Right lung (tissue), 10 donors: ENCODE measurements at places on chromosomes 7 and 10.

- no peak for DNase-seq
Observed at GRCh38 chr10:129532838-129533237, 65.8 kb downstream of the MGMT start.

- no peak for DNase-seq
Observed at GRCh38 chr10:30849231-30850035, 182.2 kb downstream of the ZNF438 start.

DNA sequence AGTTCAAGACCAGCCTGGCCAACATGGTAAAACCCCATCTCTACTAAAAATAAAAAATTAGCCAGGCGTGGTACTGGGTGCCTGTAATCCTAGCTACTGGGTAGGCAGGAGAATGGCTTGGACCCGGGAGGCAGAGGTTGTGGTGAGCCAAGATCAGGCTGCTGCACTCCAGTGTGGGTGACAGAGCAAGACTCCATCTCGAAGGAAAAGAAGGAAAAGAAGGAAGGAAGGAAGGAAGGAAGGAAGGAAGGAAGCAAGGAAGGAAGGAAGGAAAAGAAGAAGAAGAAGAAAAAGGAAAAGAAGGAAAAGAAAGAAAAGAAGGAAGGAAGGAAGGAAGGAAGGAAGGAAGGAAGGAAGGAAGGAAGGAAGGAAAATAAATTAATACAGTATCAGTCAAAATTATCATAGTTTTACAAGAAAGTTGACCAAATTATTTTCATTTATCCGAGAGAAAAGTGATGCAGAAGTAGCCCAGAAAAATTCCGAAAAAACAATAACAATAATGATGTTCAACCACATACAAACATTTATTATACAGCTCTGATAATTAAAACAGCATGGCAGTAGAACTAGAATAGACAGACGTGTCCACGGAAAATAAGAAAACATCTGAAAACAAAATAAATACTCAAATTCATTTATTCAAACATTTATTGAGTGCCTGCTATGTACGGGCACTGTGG is 292.4 kb upstream of the MKLN1 start:
- no peak for DNase-seq

DNA sequence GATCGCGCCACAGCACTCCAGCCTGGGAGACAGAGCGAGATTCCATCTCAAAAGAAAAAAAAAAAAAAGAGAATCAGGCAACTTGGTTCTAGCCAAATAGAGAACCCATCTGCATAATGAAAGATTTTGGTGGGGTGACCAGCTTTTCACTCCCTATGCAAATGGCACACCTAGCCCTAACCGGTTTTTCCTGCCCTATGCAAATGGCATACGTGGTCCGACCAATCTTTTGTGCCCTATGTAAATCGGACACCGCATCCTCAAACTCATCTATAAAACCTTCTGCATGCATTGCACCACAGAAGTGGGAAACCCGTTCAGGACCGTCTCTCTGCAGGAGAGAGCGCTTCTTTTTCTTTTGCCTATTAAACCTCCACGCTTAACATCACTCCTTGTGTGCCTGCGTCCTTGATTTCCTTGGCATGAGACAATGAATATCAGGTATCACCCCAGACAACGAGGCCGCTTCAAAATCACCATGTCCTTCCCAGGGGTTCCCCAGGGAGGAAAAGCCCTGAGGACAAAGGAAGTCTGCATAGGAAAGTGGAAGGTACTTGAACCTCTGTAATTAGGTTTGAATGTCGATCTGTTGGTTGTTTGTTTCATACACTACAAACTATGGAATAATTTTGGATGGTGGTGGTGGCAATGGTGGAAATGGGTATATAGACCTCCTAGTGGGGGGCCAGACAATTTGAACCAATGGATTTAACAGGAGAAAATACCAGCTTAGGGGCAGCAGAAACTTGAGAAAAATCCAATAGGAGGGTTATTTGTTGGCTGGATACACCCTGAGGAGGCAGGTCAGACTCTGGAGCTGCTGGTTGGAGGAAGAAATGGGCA is 396.2 kb downstream of the TYW1 start:
- DNase-seq = no peak

DNA sequence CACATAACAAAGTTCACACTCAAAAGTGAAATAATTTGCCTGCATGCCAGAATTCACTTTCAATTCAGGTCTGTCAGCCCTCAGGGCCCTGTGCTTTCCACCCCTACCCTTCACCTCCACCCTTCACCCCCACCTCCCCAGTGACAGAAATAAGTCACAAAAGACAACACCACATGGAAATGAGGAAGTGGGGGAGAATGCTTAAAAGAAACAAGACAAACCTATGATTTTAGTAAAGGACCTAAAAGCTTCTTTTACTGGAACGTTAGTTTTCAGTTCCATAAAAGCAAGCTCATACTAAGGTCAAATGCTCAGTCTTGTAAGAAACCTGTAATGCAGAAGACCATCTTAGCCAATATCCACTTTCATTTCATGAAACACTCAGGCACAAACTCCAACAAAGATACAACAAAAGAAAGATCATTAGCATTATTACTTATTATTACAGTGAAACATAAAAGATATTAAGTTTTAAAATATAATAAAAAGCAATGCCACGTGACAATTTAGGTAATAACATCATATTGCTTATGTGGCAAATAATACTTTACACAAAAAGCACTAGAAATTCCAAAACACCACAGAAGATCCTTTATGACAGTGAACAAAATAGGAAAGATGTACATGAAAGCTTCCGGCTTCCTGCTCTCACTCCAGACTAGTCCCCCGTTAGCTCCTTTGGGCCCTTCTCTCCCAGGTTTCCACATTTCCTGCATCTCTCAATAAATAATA is 112.1 kb downstream of the LMBR1 start:
- DNase-seq = no peak

DNA sequence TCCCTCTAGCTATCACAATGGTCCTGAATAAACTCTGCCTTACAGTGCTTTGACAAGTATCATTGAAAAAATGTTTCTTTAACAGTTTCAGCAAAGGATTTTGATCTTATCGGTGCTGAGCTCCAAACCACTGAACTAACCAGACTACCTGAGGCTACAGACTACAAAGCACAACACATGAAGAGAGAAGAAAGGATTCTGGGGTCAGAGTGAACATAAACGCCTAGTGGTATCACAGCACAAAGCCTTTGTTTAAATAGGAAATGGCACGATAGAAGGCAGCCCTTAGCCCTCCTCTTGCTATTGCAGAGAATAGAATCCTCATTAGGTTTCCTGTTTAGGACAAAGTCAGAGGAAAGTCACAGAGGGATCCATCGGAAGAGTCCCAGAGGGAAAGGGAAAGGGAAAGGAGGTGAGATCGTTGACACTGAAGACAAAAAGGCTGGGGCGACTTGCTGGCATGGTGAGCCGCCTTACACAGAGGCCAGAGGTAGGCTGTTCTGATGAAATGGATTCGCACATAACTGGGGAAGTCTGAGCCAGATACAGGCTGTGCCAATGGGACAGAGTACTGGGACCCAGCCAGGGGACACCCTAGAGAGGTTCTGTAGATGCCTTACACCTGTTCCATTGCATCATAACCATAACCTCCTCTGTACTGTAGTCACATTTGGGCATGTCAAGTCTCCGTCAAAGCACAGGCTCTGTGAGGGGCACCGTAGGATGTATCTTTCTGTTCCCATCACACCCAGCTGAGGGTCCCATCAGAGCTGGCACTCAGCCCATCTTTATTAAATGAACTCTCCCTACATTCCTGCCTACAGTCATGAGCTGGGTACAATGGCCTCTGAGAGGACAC is 71.5 kb downstream of the XPNPEP1 start:
- DNase-seq = no peak

DNA sequence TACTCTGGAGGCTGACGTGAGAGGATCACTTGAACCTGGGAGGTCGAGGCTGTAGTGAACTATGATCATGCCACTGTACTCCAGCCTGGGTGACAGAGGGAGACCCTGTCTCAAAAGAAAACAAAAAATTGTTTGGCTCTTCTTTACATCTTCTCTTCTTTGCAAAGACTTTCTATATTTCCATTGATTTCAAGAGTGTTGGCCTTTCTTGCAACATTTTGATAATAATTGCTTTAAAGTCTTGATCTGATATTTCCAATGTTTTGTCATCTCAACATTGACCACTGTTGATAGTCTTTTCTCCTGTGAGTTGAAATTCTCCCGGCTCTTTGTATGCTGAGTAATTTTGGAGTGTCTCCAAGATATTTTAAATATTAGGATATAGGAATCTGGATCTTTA is 17.8 kb upstream of the CLDN4 start:
- DNase-seq = no peak

- DNase-seq = no peak
Observed at GRCh38 chr7:40870108-40870507, 735.3 kb downstream of the SUGCT start.

GRCh38 chr10:21514129-21514817 is 11.2 kb downstream of the SKIDA1 start:
- DNase-seq = no peak

DNA sequence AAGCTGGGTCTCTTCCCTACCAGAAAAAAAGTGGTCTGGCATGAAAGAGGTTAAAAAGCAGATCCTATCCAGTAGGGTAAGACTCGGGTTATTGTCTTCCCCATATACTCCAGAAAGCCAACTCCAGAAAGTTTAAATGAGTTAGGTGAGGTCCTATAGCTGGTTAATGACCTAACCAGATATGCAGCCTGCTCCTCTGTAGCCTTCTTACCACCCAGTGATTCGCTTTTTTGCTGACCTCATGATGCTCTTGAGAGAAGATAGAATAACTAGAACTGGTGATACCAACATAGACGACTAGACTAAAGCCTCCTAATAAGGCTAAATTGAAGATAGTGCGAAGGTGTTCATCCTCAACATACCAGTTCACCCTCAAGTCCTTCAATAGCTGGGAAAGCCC is 675 bp upstream of the GIMAP1 start:
- DNase-seq = no peak

GRCh38 chr7:55018361-55019190 is at the start of gene EGFR:
TSS of gene EGFR (plus strand) at chr7:55019017. CDS start at chr7:55019278, 261 bp downstream.
- peak; percentile 87 for DNase-seq

GRCh38 chr10:11210211-11210922 is 192.7 kb downstream of the CELF2 start:
- no peak for DNase-seq

- peak; percentile 6 for DNase-seq
Observed at GRCh38 chr7:50450590-50451032, 461 bp upstream of the FIGNL1 start.

DNA sequence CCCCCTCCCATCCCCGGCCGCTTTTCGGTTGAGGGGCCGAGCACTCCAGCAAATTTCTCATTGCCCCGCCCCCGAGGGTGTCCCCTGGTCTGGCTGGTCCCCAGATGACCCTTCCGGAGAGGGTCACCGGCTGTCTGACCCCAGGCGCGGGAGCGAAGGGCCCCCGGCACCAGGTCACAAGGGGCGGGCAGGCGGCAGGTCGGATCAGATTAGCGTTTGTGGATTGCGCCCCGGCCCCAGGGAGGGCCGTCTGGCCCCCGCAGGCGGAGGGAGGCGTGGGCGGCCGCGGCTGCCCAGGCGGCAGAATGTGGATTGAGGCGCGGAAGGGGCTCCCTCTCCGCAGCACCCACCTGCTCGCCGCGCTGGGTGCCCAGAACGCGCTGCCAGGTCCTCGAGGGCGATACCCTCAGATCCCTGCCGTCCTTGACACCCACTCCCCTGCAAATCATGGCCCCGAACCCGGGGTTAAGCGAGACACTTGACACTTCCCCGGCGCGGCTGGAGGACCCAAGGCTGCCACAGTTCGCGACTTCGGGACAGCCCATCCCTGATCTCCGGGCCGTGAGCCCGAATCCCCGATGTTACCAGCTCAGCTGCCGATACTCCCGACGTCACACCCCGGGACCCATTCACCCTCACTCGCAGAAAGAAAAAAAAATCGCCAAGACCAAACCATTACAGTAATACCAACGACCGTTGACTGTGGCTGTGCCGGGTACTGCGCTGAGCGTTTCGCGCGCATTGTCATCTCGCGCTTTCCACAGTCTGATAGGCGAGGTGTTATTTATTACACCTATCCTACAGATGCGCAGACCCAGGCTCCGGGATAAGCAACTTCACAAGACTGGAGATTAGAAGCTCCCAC is 953 bp downstream of the NODAL start:
- no peak for DNase-seq

DNA sequence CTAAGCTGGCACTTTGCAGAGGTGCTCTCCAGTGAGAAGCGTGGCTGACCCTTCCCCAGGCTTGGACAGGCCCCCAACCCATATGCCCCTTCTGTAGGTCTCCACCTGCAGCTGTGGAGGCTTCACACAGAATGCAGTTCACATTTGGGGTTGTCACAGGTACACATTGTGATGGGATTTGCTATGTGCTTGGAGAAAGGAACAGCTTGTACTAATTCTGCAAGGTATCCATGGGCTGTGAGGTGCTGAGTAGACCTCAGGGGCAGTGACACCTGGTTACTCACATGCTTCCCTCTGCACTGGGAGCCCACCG is 188.9 kb downstream of the CXCL12 start:
- no peak for DNase-seq

DNA sequence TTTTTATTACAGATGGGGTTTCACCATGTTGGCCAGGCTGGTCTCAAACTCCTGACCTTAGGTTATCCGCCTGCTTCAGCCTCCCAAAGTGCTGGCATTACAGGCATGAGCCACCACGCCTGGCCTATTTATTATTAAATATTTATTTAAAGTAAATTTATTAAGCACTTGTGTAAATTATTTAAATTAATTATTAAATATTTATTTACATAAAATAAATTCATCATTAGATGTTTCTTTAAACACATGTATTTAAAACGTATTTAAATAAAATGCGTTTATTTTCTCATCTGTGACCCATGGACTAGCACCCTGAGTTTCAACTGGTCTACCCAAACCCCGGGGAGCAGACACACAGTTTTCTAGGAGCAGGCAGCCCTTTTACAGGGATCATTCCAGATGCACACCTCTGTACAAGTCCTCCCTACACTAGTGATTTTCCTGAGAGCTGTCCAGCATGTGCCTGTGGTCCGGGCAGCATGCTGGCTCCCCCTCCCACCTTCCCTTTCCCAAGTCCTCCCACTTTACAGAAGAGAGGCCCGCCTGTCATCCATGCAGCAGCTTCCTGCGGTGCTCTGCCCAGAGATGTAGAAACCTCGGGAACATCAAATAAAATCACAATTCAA is 89.2 kb upstream of the ATP6V0A4 start:
- DNase-seq = no peak

GRCh38 chr7:46772776-46773175 is 809.1 kb downstream of the TNS3 start:
- DNase-seq = no peak

DNA sequence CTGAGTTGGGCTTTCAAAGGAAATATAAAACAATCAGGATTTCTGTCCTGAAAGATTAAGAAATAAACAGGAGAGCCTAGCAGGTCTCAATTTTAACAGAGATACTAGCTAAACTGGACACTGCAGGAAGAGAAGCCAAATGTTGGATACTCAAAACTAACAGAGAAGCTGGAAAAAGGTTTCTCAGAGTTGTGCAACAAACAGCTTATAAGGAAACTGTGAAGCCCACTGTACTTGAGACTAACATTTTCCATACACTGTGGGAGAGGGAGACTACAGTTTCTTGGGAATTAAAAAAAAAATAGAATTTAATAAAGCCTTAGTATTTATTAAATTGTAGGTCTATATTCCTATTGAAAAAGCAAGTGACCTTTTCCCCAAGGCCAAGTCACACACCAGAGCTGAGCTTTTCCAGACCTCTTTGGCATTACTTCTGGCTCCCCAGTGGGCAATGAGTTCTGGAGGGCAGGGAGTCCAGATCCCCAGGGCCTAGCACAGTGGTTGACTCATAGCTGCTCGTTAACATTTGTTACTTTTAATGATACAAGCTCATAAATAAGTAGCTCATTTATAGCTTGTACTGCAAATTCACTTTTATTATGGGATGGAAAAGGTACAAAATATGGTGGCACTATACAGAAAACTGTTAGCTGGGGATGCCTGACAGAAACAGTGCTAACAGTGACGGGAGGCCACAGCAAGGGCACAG is 68.3 kb downstream of the MINDY3 start:
- DNase-seq = no peak

- no peak for DNase-seq
Observed at GRCh38 chr7:22729180-22729825, 2.3 kb downstream of the IL6 start.
